ENCODE measurements at places on chromosomes 11 and 22.

DNA sequence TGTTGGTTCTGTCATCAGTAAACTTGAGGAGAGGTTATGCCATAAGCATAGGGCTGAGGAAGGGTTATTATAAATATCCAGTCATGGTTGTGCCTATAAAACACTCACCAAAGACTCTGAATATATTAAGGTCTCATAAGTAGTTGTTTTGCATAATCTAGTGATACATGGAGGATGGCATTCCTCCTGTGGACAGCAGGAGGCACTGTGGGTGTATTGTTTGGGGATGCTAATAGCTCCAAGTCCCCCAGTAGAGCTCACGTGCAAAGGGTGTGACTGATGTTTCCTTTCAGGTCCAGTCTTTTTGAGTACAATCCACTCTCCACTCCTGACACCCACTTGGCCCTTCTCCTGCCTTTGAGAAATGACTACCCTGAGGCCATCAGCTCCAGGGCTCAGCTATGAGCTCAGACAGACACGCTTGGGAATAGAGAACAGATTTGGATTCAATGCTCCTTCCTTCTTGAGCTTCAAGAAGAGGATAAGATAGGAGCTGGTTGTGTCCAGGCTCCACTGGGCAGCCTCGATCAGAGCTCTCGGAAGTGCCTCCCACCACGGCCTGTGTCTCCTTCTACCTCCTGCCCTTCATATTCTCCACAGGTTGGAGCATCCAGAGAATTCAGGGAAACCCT is 85.2 kb upstream of the IGLL5 start:
- peak; percentile 37 for DNase-seq

DNA sequence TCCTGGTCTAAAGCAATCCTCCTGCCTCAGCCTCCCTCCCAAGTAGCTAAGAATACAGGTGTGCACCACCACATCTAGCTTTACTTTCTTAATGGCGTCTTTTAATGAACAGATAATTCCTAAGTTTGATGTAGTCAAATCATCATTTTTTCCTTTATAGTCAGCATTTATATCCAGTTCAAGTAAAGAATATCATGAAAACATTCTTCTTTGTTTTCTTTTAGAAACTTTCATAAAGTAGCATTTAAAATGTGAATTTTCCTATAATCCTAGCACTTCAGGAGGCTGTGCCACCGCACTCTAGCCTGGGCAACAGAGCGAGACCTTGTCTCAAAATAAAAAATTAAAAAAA is 61.6 kb downstream of the RBFOX2 start:
- no peak for DNase-seq

DNA sequence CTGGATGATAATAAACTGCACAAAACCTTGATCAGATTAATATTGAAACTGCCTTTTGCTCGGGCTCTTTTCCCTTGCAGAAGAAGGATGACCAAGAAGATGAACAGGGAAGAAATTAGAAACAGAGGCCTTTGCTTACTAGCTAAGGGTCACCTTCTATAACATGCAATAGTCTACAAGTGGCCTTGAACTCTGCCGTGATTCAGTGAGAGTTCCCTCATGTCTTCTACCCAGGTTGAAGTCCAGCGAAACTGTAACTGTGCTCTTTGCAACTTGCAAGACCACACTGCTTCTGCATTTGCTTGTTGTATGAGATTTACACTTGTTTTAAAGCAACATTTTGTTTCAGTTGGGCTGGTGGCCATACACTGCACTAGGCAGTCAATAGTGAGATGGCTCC is 108.4 kb downstream of the IGLL1 start:
- no peak for DNase-seq

- no peak for DNase-seq
Measured at GRCh38 chr11:64222651-64223000, 3.4 kb downstream of the TRPT1 start.

GRCh38 chr22:42317008-42317407 is 46.6 kb upstream of the TCF20 start:
- no peak for DNase-seq

- DNase-seq = no peak
Measured at GRCh38 chr11:10857459-10857708, 469 bp downstream of the ZBED5 start.

- no peak for DNase-seq
Measured at GRCh38 chr11:82855616-82856015, 44.6 kb downstream of the PRCP start.

DNA sequence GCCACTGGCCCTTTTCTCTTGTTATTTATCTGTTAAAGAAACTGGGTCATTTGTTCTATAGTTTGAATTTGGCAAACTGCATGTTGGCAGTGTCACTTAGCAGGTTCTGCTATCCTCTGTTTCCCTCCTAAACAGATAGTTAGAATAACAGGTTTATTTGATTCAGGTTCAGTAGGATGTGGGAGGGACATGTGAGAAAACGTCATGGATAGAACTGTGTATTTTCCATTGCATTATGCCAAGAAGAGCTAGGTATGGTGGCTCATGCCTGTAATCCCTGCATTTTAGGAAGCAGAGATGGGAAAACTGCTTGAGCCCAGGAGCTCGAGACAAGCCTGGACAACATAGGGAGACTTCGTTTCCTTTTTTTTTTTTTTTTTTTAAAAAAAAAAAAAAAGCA is 24.3 kb downstream of the PATL1 start:
- DNase-seq = no peak

GRCh38 chr11:47960015-47960414 is 20.3 kb upstream of the PTPRJ start:
- DNase-seq = no peak

DNA sequence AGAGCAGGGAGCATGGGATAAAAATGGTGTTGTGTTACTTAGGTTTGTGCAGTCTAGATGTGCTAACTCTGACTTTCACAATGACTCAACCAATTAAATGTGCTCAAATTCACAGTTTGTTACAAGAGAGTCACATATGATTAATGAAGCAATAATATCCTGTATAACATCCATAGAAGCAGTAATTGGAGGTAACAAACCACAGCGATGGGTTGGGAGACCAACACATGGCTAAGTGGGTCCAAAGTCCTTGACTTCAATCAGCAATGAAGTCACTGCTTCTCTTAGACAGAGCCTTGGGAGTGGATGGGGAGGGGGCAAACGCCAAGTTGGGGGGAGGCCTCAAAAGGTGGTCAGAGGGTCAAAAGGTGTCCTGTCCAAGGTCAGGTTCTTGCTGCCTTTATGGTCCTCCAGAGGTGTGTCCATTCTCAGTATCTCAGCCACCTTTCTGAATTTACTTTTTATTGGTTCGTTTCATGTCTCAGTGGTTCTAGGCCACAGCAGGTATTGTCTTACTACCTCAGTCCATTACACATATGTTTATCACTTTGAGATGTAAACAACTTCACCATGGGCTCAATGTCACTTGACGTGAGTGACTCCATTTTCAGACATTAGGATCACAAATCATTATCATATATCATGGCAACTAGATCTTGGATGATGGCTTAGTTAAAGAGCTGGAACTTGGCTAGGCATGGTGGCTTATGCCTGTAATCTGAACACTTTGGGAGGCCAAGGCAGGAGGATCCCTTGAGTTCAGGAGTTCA is 32.4 kb downstream of the SLN start:
- DNase-seq = no peak

DNA sequence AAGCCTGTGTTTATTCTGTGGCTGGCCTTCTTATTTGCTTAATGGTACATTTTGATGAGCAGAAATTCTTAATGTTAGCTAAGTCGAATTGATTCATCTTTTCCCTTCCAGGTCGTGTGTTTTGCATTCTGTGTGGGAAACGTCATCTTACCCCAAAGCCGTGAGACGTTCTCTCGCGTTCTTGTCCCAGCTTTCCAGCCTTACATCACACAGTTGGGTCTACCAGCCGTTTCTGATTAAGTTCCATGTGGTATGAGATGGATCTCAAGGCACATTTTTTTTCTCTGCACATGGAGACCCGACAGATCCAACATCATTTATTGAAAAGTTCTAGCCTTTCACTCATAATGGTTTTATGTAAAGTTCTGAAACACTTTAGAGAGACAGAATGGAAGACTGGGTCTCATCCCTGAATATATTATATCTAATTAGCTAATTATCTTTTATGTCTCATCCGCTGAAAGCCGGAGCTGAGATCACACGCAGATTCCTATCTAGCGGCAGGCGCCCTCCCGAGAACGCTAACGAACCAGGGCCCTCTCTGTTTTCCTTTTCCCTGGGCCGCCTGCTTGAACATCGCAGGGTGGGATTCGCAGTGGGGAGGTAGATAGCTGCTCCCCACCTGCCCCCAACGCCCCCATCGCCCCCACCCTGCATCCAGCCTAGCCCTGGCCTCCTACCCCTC is 1162.2 kb downstream of the BRD1 start:
- DNase-seq = no peak

- DNase-seq = no peak
Measured at GRCh38 chr11:103773537-103773936, 262.9 kb upstream of the DDI1 start.

GRCh38 chr11:123797541-123797940 is 8.6 kb downstream of the OR6M1 start:
- DNase-seq = no peak

GRCh38 chr11:123653483-123653826 is 969 bp downstream of the SCN3B start:
- no peak for DNase-seq

- DNase-seq = no peak
Measured at GRCh38 chr11:130798280-130798679, 118.0 kb downstream of the SNX19 start.
